Foreskin melanocyte (primary cell): ENCODE measurements at places on chromosomes 7 and 10.

DNA sequence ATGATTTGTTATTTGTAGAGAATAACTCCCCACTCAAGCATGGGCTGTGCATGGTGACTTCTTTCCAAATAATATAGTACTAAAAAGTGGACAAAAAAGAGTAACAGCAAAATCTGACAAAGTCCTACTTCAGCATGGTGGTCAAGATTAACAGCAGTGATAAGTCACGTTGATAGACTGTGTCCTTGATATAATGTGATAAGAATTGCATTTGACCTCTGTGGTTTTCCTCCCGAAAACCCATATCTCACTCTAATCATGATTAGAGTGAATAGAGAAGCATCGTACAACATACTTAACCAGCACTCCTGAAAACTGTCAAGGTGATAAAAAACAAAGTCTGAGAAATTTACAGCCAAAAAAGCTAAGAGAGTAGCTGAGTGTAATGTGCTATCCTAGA is 42.4 kb downstream of the REEP3 start:
- DNase-seq = no peak

- no peak for DNase-seq
Observed at GRCh38 chr10:129939416-129940275, 24.4 kb downstream of the EBF3 start.

- DNase-seq = no peak
Observed at GRCh38 chr10:77109351-77109994, 528.1 kb downstream of the KCNMA1 start.

GRCh38 chr7:99860281-99861127 is 16.3 kb downstream of the OR2AE1 start:
- DNase-seq = peak; percentile 95

DNA sequence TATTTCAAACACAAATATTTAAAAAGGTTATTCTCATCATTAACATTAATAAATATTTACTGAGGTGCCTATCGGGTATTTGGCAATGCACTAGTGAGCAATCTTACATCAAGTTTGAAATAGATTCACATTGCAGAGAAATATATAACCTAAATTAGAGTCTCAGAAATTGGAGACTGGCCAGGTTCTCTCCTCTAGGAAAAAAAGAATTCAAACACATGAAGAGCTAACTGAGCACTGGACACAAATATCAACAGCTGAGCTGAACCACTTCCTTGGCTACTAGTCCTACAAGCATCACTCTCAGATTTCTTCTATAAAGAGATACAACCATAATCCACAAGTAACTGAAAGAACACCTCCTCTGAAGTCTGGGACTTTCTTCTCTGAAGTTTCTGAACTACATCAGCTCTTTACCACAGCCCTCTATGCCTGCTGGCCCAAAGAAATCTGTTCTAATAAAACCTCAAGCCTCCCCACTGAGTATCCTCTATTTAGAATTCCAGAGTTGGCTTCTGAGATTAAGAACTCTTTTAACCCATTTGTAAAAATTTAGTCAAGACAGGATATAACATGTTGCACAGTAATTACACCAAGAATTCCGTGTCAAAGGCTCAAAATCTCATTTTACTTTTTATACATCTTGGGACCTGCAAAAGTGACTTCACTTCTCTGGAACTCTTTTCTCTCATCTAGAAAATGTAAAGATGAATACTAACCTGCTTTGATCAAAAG is 45.2 kb downstream of the MTERF1 start:
- no peak for DNase-seq

DNA sequence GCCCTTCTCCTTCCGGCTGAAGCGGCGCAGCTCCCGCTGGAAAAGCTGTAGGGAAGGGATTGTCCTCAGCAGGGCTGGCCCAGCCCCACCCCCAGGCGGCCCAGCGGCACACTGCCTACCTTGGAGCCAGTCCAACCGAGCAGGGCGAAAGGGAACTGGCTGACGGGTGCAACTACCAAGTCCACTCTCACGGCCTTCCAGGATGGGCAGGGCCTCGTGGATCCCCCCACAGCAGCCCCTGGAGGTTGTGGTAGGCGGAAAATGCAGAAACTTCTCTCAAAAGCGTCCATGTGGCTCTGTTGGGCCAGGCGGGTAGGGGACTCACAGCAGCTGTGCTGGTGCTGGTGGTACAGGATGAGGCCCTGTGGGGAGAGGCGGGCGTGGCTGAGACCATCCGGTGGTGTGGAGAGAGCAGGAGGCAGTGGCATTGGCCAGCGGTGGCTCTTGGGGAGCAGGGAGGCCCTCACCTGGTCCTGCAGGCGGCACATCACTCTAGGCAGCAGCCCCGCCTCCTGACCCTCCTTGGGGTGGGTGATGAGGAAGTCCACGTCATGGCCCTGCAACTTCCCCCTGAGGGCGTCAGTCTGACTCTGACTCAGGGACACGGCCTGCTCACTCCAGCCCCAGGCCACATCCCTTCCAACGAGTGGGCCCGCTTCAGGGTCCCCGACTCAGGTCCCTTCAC is 8.4 kb upstream of the PGAM2 start:
- DNase-seq = no peak

- DNase-seq = peak; percentile 35
Observed at GRCh38 chr7:103679151-103680132, 233.4 kb upstream of the SLC26A5 start.

DNA sequence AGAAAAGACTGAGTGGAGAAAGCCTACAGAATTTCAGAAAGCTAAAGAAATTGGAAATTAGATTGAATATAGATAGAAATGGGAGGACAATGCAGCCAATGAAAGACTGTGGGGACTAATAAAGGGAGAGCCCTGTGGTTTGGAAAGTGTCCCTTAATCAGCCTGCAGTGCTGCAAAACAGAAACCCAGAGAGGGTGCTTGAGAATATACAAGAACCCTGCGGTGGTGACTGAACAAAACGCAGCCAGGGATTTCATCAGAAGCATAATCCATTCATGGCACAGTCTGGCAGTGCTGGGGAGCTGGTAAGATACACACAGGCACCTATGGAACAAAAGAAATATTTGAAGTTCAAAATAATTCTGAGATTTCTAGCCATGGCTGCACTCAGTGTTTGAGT is 19.1 kb downstream of the CEP41 start:
- DNase-seq = no peak

GRCh38 chr10:5023177-5023805 is 19.6 kb upstream of the AKR1C2 start:
- DNase-seq = no peak

GRCh38 chr7:26413007-26413691 is 121.5 kb downstream of the SNX10 start:
- no peak for DNase-seq

DNA sequence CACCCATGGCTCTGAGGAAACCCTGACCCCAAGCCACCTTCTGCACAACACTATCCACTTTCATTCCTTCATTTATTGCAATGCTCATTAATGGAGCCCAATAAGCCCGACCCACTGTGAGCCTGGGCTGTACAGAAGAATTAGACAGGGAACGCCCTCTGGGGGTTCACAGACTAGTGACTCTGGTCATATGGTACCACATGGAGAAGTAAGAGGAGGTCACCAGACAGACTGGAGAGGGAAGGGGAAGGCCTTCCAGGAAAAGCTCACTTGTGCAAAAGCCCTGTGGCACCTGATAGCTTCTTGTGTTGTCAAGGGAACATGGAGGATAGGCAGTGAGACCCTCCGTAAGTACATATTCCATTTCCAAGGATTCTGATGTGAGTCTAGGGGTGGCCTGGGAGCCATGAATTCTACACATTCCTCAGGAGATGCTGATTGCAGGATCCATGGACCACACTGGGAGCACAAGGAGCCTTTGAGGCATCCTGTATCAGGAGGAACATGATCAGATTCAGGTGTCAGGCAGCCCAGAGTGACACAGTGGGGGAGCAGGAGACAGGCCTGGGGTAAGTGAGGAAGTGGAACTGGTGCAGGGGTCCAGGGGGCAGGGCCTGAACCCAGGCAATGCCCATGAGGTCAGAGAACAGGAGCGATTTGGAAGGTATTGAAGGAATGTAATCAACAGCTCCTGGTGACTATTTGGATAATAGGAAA is 19.9 kb downstream of the TMEM72 start:
- peak; percentile 4 for DNase-seq

DNA sequence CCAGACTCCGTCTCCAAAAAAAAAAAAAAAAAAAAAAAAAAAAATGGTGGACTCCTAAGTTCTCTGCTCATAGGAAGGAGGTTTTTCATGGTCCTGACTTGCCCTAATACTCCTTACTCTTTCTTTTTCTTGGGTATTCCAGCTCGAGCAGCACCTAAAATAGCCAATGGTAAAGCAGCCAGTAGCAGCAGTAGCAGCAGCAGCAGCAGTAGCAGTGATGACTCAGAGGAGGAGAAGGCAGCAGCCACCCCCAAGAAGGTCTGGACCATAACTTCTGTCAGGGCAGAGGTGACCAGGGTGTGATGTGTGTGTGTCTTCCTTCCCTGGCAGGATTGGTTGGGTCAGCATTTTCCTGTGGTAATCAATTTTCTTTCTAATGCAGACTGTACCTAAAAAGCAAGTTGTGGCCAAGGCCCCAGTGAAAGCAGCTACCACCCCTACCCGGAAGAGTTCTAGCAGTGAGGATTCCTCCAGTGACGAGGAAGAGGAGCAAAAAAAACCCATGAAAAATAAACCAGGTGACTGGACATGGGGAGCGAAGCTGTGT is 6.9 kb downstream of the NOLC1 start:
- DNase-seq = no peak

DNA sequence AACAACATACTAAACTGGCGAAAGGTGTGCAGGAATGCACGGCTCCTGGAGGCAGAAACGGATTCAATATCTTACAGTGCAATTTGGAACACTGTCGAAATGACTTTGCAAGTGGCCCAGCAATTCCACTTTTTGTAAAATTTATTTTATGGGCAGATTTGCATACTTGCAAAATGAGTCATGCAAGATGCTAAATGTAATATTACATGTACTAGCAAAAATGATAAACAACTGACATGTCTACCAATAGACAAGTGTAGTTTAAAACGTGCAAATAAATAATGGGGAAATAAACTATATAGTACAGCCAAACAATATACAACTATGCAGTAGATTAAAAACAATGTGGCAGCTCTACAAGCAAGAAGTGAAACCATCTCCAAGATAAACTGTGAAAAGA is 97.7 kb downstream of the ARHGAP12 start:
- DNase-seq = no peak

GRCh38 chr10:71188201-71188600 is 24.2 kb upstream of the UNC5B start:
- no peak for DNase-seq

GRCh38 chr7:99118077-99118476 is 25.8 kb downstream of the SMURF1 start:
- no peak for DNase-seq

DNA sequence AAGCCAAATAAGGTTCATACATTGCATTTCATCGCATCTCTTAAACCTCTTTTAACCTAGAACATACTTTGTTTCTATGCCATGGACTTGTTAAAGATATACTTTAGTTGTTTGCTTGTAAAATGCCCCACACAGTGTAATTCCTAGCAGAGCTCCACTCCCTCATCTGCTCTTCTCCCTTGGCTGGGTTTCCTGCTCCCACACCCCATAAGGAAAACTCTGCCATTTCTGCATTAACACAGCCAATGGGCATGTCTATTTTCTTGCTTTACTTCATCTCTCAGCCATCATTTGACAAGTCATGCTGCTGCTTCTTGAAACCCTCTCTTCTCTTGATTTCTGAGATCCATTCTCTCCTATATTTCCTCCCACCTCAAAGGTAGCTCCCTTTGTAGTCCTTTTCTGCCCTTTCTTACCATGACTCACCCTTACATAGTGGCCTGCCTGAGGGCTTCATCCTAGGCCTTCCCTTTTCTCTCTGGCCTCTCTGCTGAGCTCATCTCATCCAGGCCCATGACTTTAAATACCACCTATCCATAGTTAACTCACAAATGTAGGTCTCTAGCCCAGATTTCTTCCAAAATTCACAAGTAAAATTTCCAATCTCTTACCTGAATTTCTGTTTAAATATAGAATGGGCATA is 471.4 kb downstream of the ADRA2A start:
- no peak for DNase-seq

- DNase-seq = no peak
Observed at GRCh38 chr10:63525021-63525420, 3.8 kb downstream of the REEP3 start.

DNA sequence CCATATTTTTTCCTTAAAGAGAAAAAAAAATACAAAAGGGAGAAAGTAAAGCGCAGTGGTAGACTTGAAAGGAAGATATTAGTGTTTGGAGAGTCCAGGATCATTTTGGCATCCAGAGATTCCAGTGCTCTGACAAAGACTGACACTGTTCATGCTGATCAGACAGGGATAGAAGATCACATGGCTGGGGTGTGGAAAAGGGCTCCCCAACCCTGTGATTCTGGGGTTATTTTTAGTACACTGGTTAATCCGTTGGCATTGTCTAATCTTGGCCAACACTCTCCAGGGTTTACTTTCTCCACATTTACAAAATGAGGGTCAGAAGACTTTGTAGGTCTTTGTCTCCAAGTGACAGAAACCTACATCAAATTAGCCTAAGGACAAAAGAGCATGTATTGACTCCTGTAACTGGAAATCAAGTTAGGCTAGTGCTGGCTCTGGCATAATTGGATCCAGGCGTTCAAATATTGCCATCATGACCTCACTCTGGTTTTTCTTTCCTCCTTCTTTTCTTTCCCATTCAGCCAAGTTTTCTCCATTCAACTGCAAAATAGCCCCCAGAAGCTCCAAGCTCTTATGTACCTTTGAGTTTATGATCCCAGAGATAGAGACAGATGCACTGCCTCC is 181.6 kb downstream of the PHTF2 start:
- peak; percentile 52 for DNase-seq

GRCh38 chr7:10268034-10268433 is 705.6 kb upstream of the PHF14 start:
- peak; percentile 39 for DNase-seq

DNA sequence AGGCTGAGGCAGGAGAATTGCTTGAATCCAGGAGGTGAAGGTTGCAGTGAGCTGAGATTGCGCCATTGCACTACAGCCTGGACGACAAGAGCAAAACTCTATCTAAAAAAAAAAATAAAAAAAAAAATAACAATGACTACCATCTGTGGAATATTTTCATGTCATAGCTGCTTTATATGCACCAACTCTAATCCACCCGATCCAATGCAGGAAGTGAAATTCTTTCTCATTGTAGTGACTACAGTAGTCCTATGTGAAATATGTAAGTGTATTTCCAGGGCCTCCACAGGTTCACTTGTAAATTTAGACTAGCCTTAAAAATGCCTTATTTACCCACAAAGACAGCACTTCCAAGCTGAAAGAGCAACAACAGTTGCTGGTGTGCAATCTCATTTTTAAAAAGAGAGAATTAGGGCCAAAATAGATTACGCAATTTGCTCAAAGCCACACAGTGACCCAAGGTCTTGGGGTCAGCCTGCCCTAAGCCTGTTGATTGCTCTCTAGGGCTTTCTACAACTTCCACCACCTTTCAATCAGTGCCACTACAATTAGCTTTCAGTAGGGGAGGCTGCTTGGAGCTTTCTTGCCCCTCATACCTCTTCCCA is 25.8 kb upstream of the EGFR start:
- no peak for DNase-seq

DNA sequence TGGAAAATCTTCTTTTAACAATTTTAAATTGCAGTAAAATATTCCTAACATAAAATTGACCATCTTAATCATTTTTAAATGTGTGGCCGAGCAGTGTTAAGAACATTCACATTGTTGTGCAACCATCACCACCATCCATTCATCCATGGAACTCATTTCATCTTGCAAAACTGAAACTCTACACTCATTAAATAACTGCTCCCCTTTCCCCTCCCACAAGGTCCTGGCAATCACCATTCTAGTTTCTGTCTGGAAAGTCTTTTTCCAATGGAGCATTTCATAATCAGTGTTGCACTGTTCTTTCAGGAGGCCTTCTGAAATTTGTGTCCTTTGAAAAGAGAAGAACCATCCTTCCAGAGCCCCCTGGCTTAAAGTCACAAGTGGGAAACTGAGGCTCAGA is 233.1 kb downstream of the PLXNA4 start:
- no peak for DNase-seq

- DNase-seq = peak; percentile 86
Observed at GRCh38 chr10:45470098-45471012, 96.3 kb downstream of the ALOX5 start.
